Stimulated activated CD8-positive, alpha-beta memory T cell treated with anti-CD3 and anti-CD28 coated beads, Interleukin-15, amount 100 ng/mL, for 1 hour (primary cell): ENCODE measurements at places on chromosomes 5 and 9.
A peak's percentile ranks its signal among the peaks of the same experiment; 100 is the strongest.

- no peak for DNase-seq
Measured at GRCh38 chr5:112186401-112186990, 232.6 kb downstream of the EPB41L4A start.

GRCh38 chr5:1294835-1295649, at the start of gene TERT:
Gene TERT, minus strand, starts transcription at chr5:1295068. Its CDS starts 79 bp downstream, at chr5:1294989.
- peak; percentile 46 for DNase-seq

- DNase-seq: no peak
Measured at GRCh38 chr9:105193560-105193959, 50.9 kb upstream of the SLC44A1 start.

GRCh38 chr9:105967248-105967647, 272.9 kb downstream of the TMEM38B start:
- no peak for DNase-seq

- no peak for DNase-seq
Measured at GRCh38 chr9:92895812-92896436, 18.1 kb upstream of the ZNF484 start.

GRCh38 chr9:76560481-76560922, 101.5 kb downstream of the GCNT1 start:
- DNase-seq: no peak

- DNase-seq: no peak
Measured at GRCh38 chr5:16909464-16909863, 26.6 kb downstream of the MYO10 start.

DNA sequence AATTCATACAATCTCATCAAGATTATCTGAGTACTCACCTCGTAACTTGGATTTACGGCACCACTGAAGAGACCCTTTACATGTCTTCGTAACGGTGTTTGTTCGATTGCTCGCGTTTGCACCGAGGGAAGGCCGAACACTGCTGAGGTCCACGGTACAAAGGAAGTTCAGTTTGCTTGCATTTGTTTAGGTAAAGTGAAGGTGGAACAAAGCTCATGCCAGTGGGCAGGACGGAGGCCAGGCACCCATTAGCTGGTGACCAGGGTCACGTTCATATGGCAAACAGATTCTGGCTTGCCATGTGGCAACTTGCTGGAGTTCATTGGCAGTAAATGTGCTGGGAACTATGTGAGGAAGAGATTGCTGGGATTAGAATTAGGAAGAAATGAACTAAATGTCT, 164.8 kb downstream of the MACROH2A1 start:
- DNase-seq: no peak

- DNase-seq: no peak
Measured at GRCh38 chr5:163772644-163773043, 267.2 kb downstream of the MAT2B start.

DNA sequence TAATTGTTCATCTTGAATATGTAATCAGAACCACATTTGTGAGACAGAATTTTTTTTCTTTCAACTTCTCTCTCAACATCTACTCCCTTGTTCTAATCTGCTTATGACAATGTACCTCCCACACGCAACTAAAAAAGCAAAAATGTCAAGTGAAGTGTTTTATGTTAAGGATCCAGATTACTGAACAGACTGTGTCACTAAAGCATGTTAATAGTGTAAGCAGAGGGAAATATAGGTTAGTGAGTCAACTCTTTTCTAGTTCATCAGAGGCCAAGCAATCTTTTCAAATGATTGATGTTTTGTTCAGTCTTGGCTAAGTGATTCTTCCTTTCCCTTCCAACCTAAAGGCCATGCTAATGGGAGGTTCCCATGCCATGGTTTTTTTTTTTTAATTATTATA, 34.7 kb upstream of the IDNK start:
- no peak for DNase-seq
